CD8-positive, alpha-beta memory T cell (primary cell): ENCODE measurements at places on chromosomes 1 and 21. TPM values are rescaled to one million over a fixed set of nuclear protein-coding genes. Genes with fewer than 3 reads are reported as not detected.

DNA sequence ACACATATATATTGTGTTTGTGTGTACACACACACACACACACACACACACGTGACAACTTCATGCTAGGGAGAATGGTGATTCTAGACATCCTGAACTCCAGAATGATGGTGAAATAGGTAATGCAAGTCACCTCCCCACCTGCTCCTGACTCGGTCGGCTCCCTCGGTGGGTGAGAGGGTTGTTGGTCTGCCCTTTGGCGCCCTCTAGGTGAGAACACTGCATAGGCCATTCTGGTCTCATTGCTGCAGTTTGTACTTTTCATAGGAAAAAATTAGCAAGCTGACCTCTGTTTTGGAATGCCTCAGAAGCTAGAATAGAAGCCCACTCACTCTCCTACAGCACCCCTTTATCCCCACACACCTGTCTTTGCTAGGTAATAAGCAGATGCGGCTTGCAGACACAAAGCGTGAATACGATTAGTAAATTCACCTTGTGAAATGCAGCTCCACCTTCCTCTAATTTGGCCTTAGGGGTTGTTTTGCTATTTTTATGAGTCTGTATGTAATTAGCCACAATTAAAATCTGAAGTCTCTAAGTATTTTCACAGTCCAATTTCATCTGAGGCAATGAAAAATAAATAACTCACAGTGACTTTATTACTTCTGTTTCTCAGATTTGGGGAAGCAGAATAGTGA is 130.0 kb upstream of the KCNJ15 start:
- no peak for DNase-seq

DNA sequence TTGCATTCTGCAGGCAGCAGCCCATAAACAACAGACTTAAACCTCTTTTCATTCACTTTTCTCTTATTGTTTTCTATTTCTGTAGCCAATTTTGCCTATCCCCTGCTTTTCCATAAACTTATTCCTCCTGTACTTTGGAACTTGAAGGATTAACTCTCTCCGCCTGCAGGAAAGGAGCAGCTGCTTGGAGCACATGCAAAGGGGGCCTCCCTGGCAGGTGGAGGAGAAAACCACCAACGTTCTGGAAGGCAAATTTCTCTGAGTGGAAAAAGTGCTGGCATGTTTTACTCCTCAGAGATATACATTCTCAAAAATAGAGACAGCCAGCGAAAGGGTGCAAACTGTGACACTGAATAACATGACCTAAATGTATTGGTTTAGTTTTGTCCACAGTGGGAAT is 33.6 kb downstream of the RGS21 start:
- DNase-seq: no peak

Gene NECTIN4
- total RNA-seq: 0.09 TPM

DNA sequence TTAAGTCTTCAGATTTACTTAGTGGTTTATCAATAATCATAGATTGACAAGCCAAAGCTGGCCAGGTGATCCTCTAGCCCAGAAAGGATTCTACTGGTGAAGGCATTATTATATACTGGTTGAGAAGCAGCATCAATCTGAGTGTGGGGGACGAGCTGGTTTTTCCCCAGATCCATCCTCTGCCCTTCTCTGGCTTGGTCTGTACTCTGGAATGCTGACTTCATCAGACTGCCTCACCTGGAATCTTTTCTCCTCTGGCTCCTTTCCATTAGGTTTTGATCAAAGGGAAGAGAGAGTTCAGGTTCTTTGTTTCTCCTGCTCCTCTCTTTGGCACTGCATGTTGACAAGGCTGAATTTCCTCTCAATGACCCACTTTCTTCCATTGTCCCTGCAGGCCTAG is 93.9 kb downstream of the KCTD3 start:
- no peak for DNase-seq

DNA sequence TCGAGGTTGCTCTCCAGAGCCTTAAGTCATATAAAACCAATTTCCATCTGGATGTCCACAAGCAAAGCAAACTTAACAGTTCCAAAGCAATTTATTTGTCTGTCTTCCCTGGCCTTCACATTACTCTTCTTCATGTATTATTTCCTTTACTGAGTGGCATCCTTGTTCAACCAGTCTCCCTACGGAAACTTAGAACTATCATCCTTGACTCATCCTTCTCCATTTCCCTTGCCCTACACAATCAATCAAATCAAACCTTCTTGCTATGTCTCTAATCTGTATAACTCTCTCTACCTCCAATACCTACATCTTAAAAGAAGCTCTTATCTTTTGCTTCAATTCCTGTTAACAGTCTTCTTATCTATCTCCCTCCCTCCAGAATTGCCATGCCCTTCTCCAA is 25.4 kb downstream of the EGLN1 start:
- no peak for DNase-seq

DNA sequence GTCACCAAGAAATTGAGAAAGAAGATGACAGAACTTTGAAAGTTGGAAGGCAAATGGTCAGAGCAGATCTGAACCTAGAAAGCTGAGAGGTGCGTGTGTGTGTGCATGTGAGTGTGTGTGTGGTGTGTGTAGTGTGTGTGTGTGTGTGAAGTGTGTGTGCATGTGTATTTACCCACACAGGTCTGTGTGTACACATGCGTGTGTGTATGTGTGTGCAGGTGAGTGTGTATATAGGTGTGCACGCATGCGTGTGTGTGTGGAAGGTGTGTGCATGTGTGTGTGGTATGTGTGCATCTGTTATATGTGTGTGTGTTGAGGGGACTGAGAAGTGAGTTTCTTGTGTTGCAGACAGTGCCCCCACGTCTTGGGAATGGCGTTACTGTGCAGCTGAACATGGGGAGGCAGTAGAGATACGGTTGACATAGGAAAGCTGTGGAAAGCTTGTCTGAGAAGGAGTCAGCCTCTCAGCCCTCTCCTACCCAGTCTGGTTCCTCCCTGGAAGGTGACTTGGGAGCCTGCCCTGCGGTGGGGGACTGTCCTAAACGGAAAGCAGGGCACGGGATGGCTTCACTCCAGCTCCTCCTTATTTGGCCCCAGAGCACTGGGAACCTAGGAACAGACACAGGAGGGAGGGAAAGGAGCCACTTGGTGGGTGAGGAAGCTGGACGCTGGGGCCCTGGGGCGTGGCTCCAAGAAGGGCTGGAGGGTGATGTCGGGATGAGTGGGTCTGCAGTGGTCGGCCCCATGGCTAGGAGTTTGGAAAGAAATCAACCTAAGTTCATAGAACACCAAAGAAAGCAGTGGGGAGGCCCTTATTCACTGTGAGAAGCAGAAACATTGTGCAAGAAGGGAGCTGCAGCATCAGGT is 97.2 kb downstream of the PCBP3 start:
- no peak for DNase-seq

Gene CXADR
- total RNA-seq: 1.1 TPM

- DNase-seq: no peak
Measured at GRCh38 chr1:43137445-43138052, 34.5 kb downstream of the EBNA1BP2 start.

- no peak for DNase-seq
Measured at GRCh38 chr1:176391621-176392020, 71.4 kb upstream of the PAPPA2 start.

Gene UBE2U
- not detected for total RNA-seq

DNA sequence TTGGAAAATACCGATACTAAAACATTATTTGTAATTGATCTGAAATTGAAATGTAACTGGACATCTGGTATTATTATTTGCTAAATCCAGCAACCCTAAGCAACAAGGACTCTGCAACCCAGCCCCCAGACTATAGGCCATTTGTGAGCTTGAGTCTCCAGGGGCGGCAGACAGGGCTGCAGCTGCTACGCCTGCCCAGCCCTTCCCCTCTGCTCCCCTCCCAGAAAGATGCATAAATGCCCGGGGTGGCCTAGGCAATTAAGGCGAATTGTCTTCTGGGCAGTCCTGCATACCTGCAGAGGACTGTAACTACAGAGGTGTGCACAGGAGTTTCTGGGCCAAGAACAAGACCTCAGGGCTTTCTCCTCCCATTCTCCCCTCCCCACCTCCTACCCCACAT is 41.2 kb upstream of the LBR start:
- DNase-seq: no peak

DNA sequence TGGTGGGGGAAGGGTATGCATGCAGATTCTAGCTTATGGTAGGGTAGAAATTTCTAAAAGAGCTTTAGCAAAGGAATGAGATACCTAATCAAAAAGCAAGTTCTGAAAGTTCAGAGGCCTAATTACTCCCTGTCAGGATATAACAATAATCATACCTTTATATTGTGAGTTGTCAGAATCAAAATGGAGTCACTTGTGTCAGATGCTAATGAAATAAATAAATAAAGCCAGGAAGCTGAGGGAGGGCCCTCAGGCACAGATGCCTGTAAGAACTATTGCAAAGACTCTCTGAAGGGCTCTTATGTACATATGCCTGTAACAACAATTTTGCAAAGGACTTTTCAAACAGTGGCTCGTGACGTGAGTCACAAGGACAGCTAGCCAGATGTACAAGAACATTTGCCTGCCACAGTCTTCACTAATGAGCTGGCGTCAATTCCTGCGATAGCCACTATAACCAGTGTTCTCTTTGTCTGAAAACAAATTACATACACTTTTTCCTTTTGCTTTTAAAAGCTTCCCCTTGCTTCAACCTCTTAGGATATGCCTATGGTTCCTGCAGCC is 27.4 kb upstream of the DNASE2B start:
- no peak for DNase-seq

Gene ERG
- total RNA-seq: not detected

Gene FAM131C
- total RNA-seq: 0.66 TPM

- no peak for DNase-seq
Measured at GRCh38 chr1:32990887-32991286, 26.3 kb upstream of the RNF19B start.

- no peak for DNase-seq
Measured at GRCh38 chr1:98086796-98087441, 166.1 kb upstream of the DPYD start.

DNA sequence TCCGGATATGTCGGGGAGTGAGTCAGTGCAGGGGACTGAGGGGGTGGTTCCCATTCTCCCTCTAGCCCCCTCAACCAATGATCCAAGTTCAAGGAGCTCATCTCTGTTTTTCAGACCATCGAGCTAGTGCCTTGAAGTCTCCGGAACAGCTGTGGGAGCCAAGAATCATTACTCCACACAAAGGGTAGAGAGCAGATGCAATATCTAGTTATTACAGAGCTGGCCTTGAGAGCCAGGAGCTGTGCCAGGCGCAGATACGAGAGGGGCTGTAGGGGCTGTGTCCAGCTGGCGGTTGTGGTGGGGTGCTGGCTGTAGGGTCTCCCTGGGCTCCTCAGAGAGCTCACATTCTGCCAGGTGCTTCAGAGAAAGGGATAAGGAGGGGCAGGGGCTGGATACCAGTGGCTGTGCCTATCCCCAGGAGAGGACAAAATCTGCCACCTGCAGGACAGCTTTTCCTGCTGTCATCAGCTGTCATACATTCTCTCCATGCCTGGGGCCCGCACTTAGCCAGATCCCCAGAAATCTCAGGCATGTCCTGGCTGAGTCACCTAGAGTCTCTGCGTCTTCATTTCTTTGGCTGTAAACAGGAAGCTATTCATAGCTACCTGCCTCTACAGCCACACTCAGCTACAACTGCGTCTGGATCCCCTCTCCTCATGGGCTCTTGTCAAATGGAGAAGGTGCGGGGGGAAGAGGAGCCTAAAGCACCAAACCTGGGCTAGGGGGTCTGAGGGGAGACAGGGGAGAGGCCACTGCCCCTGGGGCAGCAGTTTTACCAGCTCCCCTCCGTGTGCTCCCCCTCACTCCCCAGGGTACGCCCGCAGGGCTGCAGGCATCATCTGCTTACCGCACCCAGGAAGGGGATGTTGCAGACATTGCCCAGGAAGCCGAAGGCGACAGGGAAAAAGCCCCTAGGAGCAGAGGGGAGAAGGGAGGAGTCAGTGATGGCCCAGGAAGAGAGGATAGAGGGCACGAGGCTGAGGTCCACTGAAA is 2.4 kb upstream of the KISS1 start:
- DNase-seq: no peak

Gene PCBP3
- total RNA-seq: 0.35 TPM

DNA sequence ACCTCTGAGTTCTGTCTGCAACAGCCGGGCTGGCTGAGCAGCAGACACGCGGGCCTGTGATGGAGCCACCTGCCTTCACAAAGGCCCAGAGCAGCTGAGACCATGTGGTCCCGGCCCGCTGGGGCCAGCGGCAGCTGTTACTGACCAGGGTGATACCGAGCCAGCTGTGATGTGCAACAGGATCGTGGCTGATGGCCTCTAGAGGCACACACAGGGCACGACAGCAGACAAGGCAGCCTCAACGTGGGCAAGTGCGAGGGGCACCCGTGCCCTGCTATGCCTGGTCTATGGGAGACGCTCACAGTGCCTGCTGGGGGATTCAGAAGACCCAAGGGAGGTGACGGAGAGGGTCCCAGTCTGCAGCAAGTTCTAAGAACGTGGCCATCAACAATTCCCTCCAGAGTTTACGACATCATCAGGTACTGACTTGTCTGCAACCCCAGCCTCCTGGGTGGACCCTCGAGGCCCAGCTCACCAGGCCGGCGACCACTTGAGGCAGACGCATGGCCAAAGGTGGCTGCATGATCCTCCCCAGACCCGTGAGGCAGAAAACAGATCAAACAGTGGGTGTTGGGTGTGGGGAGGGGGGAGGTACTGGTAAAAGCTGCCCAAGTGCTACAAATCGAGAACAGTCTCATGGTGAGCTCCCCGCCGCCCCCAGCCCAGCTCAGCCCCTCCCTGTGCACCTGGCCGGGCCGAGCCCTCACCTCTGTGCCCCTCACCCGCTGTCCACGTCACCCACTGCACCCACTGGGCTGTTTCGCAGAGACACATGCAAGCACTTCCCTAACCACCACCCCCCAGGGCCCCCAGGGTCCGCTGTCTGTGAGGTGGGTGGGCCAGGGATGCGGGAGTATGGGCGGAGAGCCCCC is 6.0 kb downstream of the POFUT2 start:
- no peak for DNase-seq

Gene KCNK2
- not detected for total RNA-seq

Gene PEX19
- total RNA-seq: 57.5 TPM

DNA sequence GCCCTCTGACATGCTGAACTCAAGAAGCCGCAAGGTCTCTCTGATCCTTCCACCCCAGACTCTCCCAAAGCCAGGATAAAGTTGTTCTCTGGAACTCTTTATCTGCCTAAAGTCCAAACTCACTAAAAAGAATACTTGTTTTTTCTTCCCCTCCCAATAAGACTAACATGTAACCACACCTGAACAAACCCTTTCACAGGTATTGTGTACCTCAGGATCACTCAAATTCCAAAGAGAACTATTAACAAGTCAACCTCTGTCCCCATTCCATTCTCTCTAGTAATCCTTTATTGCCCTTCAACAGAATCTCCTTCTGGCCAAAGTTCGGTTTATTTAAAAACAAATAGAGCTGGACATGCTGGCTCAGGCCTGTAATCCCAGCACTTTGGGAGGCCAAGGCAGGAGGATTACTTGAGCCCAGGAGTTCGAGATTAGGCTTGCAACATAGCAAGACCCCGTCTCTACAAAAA is 4.1 kb upstream of the TOE1 start:
- DNase-seq: no peak

Gene RHBDL2
- not detected for total RNA-seq
